ENCODE measurements at places on chromosomes 7 and 10.
A peak's percentile ranks its signal among the peaks of the same experiment; 100 is the strongest.

- DNase-seq, result no peak
Observed at GRCh38 chr10:31678575-31679516, 249.8 kb downstream of the ARHGAP12 start.

DNA sequence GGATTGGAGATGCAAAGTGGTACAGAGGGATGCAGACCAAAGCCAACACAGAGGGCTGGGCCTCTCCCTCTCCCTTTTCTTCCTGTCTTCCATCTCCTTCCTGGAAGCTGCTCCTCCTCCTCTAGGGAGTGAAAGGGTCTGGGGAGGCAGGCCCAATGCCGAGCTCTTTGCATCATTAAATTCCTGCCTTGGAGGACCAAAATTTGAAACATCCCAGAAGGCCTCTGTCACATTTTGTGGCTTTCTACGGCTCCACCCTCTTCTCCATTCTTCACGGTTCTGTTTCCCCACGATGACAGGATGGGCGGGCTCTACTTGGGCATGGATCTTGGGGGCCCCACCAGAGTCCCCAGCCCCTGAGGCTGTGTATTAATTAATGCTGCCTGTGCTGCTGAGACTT is 76.4 kb downstream of the NEURL1 start:
- DNase-seq, result no peak

- DNase-seq, result no peak
Observed at GRCh38 chr7:34333925-34334324, 324.1 kb upstream of the NPSR1 start.

DNA sequence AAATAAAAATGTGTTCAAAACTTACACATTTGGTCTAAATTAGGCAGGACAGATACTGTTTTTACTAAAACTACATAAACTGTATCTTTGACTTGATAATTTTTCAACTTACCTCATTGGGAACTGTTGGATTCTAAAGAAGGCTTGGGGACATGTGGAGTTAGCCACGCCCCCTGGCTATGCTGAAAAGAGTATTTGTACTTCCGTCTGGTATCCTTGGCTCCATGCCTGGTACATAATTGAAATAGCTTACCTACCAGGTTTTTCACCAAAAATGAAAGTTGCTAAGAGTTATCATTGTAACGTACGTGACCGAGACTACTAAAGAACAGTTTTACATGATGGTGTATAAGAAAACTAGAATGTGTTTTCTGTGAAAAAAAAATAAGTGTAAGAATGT is 604.8 kb upstream of the IGFBP3 start:
- DNase-seq, result peak; percentile 23

DNA sequence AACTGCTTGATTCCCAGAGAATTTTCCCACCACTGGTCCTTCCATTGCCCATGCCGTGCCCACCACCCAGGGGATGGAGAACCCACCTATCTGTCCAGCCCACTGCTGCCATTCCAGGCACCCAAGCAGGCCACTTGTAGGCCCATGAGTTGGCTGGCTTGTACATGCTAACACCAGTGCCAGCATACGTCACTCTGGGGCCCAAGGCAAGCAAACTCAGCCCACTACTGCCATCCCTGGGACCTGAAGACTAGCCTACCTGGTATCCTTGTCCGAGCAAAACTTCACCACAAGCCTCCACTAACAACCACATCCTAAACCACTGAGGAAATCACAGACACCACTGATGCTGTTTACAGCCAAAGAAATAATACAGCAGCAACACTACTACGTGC is 44.7 kb upstream of the CDK6 start:
- DNase-seq, result no peak

GRCh38 chr10:3067118-3067858 is at the start of gene PFKP:
PFKP (plus strand) TSS chr10:3067548; CDS start chr10:3067596, 48 bp downstream.
- no peak for DNase-seq

- DNase-seq, result no peak
Observed at GRCh38 chr10:3292636-3293035, 120.1 kb upstream of the PITRM1 start.

GRCh38 chr7:111873963-111874690 is 311.8 kb upstream of the IMMP2L start:
- peak; percentile 18 for DNase-seq
